ENCODE measurements at places on chromosomes 16 and 17.

DNA sequence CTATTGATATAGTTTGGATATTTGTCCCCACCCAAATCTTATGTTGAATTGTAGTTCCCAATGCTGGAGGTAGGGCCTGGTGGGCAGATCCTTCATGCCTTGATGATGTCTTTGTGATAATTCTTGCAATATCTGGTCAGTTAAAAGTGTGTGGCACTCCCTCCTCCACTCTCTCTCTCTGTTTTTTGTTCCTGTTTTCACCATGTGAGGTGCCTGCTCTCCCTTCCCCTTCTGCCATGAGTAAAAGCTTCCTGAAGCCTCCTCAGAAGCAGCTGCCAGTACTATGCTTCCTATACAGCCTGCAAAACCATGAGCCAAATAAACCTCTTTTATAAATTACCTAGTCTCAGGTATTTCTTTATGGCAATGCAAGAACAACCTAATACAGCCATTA, 47.3 kb downstream of the TOM1L2 start:
- DNase-seq = no peak

DNA sequence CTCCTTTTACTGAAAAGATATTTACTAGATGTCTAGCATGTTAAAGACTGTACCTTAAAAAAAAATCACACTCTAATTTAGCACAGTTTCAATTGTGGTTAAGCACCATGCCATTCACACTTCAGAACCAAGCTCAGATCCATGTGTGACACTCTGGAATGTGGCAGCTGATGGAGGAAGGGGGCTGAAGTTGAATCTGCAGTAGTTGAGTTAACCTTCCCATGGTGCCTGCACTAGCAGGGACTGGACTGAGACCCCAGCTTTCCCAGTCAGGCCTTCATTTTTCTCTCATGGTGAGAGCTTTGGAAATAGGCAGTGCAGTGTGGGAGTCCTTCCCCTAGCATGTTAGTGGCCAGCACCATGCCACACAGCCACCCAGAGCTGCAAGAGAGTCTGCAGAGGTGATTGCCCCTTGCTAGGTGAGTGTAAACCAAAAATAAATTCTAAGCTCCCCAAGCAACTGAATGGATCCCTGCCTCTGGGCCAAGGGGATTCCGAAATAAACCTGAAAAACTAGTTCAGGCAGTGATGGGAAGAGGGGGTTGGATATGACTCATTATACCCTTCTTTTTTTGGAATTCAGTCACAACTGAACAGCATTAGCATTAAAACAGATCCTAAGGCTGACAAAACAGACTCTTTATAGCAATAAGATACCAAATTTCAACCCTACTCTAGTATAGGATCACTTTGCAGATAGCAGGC, 208.5 kb downstream of the WWOX start:
- DNase-seq = no peak

GRCh38 chr17:9817086-9817485, 4.8 kb downstream of the GSG1L2 start:
- DNase-seq = no peak

DNA sequence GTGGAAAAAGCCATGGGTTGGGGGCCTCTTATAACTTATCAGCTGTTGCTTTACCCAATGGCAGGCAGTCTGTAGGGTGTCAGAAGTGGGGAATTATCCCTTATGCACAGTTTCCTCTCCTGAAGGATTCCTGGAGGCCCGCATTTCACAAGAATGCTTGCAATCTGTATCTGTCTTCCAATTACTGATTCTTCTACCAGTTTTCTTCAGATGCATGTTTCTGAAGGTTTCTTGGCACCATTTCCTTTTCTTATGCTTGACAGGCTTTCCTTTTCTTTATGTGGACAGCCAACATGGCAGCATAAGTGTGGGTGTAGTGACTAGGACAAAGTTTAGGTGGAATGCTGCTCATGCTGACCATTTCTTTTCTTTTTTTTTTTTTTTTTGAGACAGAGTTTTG, 36.1 kb downstream of the MAP3K3 start:
- DNase-seq = no peak

DNA sequence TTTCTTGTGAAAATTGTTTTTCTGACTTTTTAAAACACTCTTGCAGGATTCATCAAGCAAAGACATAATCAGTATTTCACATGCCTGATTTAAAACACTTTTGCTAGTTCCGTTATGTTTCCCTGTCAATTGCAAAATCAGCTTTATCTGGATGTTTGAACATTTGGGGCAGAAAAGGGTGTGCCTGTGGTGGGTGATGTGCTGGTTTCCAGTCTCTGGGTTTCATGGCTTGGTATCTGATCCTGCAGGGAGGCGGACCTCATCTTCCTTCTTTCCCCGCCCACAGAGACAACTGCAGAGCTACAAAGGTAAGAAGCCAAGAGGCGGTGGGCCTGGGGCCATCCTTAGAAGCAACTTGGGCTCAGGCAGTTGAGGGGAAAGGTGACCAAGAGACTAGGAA, 41.8 kb downstream of the NLRC5 start:
- no peak for DNase-seq

DNA sequence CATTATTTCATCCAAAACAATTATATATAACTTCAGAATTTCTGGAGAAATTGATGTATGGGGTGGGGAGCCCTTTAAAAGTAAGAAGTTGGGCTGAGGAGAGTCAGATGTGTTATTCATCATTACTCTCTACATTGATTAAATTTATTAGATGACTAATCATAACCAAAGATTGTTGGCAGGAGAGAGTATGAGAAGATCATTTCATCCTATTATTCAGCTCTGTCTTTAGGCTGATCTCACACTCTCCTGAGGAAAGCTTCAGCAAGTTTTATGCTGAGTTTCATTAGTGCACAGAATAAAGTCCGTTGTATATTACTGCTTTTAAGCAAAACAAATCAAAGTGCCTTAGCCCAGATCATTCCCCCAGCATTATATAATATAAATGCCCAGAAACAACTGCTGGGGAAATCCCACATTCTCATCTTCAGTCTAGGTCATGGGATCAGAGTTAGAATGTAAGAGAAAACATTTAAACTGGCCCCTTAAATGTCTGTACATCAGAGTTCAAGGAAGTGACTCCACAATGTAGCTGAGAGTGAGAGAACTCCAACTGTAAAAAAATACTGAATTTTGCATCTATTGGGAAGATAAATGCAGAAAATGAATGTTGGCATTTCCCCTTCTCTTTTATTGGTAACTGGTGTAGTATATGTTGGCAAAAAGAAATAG, 130.1 kb upstream of the HLF start:
- DNase-seq = no peak

All from activated T-helper 2 cell treated with anti-CD3 and anti-CD28 coated beads, Interferon-gamma antibody, Interleukin-2, Interleukin-4, amounts not matched to agents 10 μg/mL and 5 μg/mL and 100 μg/mL, durations not matched to agents 14 hours and 24 hours and 36 hours (primary cell).